CD4-positive, alpha-beta T cell treated with Interleukin-6 at 100 ng/mL for 8 hours (primary cell): ENCODE measurements at places on chromosomes 12 and 14.

DNA sequence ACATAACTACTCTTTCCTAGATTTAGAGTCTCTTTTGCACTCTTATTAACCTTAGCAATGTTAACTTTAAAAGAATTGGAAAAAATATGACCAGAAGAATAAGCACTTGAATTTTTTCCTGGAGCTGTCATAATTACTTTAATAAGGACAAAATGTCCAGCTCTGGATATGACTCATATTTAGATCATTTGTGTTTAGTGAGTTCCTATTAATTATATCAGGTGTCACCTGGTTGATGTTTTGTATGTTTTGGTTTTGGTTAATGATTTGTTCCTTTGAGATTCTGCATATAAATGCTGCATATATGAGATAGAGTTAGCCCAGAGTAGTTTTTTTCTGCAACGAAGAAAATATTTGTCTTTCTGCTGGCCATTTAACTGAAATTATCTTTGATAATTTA lies 5.1 kb downstream of the CLECL1 start:
- no peak for DNase-seq

- DNase-seq = no peak
These were observed 38.1 kb upstream of the C12orf50 start for GRCh38 chr12:88067301-88067700.

DNA sequence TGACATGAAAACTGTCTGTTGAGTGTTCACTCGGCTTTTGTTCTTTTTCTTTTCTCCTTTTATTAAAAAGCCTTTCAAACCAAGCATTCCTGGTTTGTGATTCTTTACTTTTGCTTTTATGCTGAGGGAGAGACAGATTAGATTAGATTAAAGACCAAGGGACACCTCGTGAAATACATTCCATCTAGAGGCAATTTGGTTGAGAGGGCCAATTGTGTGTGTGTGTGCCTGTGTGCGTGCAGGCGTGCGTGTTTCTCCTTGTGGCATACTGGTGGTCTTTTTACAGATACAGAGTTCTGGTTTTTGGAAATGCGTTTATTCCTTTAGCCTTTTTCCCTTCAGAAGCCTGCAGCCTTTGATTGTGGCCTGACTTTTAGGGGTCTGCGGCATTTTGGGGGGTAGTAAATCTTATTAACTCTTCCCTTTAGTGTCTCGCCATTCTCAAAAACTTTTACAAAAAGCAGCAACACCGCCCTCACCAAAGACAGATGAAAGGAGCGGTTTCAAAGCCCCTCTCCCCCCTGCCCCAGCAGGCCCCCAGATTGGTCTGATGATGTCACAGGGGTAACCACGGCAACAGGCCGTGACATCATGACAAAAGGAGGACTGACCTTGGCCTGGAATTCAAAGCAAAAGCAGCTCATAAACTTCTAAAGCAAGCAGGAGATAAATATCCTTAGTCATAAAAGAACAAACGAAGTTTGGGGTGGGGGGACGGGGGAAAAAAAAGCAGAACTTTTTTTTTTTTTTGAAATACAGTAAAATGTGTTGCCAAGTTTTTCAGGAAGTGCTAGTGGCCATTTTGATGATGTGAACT lies 84.1 kb upstream of the TBX3 start:
- DNase-seq = no peak

- no peak for DNase-seq
These were observed 103.4 kb upstream of the MAP1LC3B2 start for GRCh38 chr12:116455540-116456329.

DNA sequence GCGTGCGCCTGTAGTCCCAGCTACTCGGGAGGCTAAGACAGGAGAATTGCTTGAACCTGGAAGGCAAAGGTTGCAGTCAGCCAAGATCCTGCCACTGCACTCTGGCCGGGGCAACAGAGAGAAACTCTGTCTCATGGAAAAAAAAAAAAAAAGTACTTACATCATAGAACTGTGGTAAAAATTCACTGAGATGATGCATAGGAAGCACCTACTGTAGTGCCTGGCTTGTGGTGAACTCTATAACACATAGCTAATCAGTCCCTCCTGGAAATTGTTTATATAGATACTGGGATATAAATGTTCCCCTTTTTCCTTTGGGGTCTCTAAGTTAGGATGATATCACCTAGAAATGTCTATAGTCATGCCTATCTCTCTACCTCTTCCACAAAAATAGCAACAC lies 89.7 kb upstream of the CPM start:
- DNase-seq = no peak

- no peak for DNase-seq
These were observed 29.5 kb downstream of the CEP170B start for GRCh38 chr14:104894331-104895206.

DNA sequence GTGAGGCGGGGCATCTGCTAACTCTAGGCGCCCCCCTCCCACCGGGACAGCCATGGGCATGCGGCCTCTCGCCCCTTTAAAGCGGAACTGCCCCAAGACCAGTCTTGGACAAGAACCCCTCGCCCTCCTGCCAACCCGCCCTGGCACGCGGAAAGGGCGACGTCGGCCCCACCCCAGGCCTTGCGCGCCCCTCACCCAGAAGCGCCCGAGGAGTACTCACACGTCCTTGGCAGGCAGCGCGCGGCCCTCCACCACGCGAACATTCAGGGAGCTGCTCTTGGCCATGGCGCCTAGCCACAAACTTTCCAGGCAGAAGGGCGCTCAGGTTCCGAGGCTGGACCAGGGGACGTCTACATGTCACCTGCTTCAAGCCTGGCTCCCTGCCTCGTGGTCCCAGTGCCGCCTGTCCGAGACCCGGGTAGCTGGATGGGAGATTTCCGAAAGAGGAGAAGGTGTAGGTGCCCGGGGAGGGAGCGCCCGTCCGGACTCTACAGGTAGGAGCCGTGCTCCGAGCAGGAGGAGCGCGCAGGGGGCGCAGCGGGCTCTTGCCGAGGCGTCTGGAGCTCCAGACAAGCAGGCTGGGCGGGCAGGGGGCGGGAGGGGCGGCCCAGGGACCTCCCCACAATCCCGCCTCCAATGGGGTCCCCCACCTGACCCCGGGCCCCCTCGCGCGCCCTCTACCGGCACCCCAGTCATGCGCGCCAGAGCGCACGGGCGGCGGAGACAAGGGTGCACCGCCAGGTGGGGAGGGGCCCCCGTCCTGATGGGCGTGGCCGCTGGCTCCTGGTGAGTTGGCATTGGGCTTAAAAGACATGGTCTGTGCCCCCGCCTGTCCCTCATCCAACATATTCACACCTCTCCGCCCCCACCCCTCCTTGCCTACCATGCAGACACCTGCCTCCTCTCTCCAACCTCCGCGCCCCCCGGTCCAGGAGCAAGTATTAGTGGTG lies at the start of gene RASAL1:
TSS of gene RASAL1 (minus strand) at position 584 of the 950 bp plus-strand sequence. CDS start at position 285, 299 bp downstream.
- DNase-seq = peak; percentile 59

DNA sequence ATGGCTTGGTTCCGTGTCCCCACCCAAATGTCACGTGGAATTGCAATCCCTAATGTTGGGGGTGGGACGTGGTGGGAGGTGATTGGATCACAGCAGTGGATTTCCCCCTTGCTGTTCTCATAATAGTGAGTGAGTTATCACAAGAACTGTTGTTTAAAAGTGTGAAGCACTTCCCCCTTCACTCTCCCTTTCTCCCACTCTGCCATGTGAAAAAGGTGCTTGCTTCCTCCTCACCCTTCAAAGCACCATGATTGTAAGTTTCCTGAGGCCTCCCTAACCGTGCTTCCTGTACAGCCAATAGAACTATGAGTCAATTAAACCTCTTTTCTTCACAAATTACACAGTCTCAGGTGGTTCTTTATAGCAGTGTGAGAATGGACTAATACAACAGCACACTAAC lies 5.3 kb upstream of the CEP128 start:
- DNase-seq = no peak

- no peak for DNase-seq
These were observed 7.3 kb downstream of the PAN2 start for GRCh38 chr12:56326533-56326932.

GRCh38 chr14:104117341-104118005 lies 20.9 kb upstream of the KIF26A start:
- no peak for DNase-seq

DNA sequence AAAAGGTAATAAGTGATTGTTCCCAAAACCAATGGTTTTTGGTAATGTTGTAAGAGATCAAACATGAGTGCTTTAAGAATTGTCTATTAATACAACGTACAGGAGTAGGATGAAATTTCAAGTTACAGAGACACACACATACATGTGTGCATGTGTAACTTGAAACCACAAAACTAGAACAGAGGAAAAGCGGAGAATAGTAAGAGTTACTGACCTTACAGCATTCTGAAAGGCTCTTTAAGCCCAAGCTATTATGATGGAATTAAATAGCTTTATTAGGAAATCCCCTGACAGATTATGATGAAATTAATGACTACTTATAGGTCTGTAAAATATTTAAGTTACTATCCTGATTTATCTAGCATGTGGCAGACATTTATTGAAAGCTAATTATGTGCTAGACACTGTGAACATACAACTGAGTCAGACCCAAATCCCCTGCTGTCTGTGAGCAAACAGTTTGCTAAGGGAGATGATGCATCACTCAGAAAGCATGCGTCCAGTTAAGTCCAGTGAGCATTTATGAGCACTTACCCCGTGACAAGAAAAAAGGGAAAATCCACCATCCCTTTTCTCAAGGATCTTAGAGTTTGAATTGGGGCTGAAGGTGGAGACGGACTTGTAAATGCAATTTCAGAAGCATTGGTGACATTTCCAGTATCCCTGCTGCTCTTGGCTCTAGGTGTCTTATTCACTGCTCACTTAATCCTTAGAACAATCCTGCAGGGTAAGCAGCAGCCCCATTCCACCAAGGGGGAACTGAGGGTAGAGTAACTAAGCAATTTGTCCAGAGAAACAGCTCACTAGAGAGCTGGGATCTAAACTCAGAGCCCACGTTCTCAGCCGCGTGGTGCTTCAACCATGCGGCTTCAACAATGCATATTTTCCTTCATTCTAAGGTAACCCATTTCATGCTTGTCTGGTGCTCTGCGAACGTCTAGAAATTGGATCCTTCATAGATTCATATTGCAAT lies 117.4 kb downstream of the EML1 start:
- no peak for DNase-seq

DNA sequence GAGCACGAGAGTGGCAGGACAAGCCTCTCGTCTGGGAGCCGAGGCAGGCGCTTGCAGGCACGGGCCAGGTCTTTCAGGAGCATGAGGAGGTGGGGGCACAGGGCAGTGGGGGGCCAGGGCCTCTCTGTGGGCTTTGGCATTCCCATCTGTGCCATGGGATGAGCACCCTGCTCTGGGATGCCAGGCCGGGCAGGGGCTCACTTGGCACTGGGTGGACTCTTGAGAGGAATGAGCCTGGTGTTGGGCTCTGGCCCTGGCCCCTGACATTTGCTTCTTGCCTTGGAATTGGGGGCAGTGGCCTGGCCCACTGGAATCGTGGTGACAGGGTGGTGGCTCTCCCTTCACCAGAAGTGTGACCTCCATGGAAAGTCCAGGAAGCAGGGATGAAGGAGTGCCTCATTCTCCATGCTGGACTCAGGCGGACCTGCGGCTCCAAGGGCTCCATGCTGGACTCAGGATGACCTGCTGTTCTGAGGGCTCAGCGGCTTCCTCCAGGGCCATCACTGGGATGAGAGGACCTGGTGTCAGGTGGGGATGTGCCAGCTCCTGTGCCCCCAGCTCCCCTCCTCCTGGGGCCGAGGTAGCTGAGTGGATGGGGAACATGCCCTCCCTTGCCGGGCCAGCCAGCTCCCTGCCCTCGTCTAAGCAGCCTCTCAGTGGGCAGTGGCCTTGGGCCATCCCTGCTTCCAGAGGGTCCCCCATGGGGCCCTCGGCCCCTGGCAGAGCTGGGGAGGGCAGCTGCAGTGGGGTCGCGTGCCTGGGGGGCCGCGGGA lies 220.3 kb downstream of the KIF26A start:
- no peak for DNase-seq

- no peak for DNase-seq
These were observed 67.0 kb downstream of the FBXW8 start for GRCh38 chr12:116977465-116978380.

DNA sequence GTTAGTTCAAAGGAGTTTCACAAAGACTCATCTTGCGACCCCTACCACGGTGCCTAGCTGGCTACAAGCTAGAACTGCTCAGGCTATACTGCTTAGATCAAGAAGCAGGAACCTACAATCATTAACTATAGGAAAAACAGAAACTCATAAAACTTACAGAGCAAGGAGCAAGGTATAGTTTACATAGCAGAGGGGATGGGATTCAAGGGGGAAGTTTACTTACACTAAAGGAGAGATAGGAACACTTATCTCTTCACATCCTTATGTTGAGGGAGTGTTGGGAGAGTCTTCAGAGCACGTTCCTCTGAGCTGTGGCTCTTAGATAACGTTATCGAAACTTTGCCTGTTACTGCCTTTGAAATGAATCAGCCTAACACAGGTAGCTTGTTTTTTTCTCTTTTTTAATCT lies 58.1 kb downstream of the FSCB start:
- DNase-seq = no peak

- DNase-seq = no peak
These were observed 8.1 kb downstream of the GPX2 start for GRCh38 chr14:64934338-64934929.

- no peak for DNase-seq
These were observed 156.5 kb upstream of the RMST start for GRCh38 chr12:97306147-97306546.

DNA sequence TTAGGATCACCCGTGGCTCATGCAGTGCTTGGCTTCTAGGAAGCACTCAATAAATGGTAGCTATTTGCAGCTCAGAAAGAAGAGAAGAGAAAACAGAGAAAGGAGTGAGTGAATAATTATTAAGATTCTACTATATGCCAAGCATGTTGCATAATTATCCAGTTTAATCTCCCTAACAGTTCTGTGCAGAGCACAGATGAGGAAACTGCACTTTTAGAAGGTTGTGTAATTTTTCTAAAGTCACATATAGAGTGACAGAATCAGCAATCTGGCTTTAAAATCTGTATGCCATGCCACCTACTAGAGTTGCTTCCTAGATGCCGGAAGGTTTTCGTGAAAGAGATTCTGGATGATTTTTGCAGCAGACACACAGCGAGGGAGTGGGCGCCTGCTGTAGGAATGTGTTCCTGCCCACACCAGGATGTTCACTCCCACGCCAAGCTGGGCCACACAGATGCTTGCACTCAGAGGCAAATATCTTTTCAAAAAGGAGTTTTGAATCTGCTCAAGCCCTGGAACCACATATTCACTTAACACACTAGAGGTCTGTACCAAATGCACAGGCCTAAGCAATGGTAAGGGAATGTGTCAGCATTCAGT lies 50.2 kb upstream of the SMCO2 start:
- no peak for DNase-seq

GRCh38 chr12:90959032-90959431 lies 4.1 kb upstream of the CCER1 start:
- no peak for DNase-seq

DNA sequence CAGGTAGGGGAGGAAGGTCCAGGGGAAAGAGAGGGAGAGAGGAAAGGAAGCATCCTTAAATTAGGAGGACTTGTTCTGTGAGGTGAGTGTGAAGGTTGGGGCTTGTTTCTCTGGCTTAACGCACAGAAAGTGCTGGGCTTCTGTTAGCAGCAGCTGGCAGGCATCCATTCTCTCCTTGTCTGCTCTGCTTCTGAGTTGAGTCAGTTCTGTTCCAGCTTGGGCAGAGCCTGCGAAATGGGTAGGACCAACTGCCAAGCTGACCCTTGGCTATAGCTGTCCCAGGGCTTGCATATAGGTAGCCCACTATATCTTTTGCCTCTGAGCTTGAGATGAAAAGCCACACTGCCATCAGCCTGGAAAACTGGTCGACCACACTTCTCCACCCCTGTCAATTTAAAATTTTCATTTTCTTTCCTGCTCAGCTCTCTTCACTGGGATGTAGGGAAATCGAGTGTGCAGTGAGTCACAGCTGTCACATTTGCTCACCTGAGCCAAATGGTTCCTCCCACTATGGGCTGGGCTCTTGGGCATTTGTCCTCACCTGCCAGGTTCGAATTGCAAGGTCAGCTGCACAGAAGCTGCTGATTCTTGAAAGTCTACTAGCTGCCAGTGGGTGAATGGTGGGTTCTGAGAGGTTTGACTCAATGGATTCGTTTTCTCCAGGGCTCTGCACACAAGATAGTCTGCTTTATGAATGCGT lies 256.4 kb upstream of the PWP1 start:
- no peak for DNase-seq
